Stimulated activated CD8-positive, alpha-beta memory T cell treated with anti-CD3 and anti-CD28 coated beads, Interleukin-12 subunit alpha, Interleukin-12 subunit beta, amount 100 ng/mL, for 4 hours (primary cell): ENCODE measurements at places on chromosomes 4 and X.

GRCh38 chrX:46750889-46751288 is 8.0 kb downstream of the SLC9A7 start:
- no peak for DNase-seq

GRCh38 chrX:68758671-68759070 is 70.2 kb upstream of the EFNB1 start:
- no peak for DNase-seq

DNA sequence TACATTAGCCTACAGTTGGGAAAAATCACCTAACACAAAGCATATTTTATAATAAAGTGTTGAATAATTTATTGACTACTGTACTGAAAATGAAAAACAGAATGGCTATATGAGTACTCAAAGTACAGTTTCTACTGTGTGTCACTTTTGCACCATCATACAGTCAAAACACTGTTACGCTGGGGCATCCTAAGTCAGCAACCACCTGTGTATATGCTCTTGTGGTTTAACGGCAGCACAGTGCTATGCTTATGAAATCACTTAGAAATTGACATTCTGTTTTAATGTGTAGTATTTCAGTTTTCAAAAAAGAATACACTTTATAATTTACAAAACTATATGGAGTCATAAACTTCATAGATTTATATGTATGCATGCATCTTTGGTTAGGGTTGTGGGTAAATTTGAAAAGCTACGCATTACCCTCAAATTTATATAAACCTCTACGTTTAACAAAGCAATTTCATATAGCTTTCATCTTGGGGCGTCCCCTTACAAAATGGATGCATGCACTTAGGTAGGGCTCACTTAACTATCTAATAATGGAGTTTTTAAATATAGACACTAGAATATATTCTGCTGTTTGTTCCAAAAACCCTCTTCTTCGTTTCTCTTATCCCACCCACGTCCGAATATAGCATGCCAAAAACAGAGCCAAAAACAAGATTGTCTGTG is 690 bp upstream of the NEIL3 start:
- DNase-seq, result no peak

DNA sequence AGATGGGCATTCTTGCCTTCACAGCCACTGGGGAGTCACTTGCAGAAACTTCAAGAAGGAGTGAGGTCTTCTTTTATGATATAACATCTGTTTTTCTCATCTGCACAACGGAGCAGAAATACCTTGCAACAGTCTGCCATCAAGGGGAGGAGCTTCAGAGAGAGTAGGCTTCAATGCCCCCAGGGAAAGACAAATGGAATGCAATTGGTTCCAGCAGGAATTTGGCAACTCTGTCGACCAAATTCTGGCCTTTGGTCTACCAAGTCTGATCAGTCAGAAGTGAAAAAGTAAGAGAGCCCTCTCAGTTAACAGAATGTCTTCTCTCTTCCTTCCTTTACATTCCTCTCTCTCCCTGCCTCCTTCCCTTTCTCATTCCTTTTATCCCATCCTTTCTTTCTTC is 229.3 kb downstream of the IDS start:
- DNase-seq, result no peak

DNA sequence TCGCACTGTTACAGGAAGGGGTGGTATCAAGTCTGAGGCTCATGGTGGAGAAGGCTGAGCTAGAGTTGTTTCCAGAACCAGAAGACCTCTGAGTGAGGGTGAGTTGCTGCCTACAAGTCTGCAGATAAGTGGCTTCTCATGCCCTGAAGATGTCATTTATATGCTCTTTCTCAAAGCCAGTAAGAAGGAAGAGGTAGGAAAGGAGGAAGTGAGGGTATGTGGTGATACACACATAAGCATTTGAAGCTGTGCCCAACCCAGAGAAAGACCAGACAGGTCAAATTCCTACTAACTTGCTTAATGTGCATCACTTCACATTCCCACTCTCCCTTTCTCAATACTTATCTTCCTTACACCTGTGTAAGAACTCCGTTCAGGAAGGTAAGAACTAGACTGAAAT is at the start of gene PPBP:
PPBP (minus strand) TSS at position 130 of the 400 bp plus-strand sequence; CDS start at position 43, 87 bp downstream.
- no peak for DNase-seq

- DNase-seq, result no peak
These were observed 48.9 kb upstream of the FAT4 start for GRCh38 chr4:125265846-125266245.
